Stimulated activated naive CD4-positive, alpha-beta T cell treated with Interleukin-2 at 50 U/mL for 16 hours (primary cell): ENCODE measurements at places on chromosomes 6 and 20.
A peak's percentile ranks its signal among the peaks of the same experiment; 100 is the strongest.

DNA sequence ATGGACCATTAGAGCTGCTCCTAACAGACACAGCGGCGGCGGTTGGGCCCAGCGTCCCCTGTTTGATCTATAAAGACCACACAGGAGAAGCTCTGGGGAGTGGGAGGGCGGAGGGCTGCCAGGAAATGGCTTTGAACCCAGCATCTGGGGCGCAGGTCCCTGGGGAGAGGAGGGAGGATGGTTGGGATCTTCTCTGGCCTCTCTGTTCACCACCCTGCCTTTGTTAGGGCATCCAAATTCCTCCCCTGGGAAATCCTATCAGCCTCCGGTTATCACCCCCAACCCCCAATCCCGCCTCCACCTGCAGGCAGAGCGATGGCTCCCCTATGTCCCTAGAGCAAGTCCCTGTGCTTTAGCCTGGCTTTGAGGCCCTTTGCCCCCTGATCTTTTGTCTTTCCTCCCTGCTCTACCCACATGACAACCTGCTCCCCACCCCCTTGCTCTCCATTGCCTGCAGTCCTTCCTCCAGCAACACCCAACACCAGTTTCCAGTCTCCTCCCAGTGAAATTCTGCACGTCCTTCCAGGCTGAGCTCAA is 7.1 kb downstream of the XKR7 start:
- no peak for DNase-seq

- no peak for DNase-seq
Observed at GRCh38 chr20:13259921-13260320, 38.8 kb downstream of the ISM1 start.

DNA sequence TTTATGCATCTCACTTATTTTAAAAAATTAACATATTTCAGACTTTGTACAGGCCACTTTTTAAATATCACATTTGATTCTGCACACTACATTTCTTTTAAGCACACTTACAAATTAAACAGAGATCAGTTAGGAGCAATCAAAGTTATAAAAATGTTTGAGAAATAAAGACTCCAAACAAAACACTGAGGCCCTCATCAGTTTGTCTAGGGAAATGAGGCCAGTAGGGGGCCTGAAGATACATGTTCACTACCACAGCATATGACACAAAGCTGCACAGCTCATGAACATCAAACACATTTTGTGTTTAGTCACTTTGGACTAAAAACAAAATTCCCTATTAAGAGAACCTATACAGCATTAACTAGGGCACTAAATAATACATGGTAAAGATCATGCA is 180.5 kb downstream of the PDE7B start:
- DNase-seq: no peak

- DNase-seq: no peak
Observed at GRCh38 chr20:19254956-19255355, 42.5 kb downstream of the SLC24A3 start.

DNA sequence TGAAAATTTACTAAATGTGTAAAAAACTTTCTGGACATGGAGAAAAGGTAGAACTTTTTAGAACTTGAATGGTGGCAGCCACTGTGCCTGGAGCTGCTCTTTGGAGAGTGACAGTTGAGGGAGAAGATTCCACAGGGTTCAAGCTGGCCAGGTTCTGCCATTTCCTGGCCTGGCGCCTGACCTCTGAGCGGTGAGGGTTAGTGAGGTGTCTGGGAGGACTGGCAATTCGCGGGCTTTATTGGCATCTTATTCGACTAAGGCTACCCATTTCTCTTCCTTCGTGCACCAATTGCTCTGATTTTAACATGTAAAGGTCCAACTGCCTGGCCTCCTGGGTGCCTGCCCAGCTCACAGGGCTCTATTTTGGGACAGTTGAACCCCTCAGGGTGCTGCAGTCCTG is 2.4 kb downstream of the SNAI1 start:
- no peak for DNase-seq

DNA sequence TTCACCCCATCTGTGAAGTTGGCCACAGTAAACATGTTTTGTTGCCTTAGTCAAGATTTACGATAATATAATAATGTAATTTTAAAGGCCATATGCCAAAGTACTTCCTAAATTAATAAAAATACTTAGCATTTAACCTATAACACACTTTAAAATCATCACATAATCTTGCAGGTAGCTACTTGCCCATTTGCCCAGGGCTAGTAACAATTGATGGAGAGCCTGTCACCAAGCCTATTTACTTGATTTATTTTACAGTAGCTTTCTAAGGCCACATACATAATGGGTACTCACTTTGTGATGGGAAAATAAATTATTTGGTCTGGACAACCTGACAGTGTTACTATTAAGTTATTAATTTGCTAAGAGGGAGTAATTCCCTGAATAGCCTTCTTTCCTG is 14.5 kb downstream of the BTBD9 start:
- DNase-seq: no peak

GRCh38 chr6:89828988-89829471 is 650 bp upstream of the CASP8AP2 start:
- DNase-seq: peak; percentile 16

DNA sequence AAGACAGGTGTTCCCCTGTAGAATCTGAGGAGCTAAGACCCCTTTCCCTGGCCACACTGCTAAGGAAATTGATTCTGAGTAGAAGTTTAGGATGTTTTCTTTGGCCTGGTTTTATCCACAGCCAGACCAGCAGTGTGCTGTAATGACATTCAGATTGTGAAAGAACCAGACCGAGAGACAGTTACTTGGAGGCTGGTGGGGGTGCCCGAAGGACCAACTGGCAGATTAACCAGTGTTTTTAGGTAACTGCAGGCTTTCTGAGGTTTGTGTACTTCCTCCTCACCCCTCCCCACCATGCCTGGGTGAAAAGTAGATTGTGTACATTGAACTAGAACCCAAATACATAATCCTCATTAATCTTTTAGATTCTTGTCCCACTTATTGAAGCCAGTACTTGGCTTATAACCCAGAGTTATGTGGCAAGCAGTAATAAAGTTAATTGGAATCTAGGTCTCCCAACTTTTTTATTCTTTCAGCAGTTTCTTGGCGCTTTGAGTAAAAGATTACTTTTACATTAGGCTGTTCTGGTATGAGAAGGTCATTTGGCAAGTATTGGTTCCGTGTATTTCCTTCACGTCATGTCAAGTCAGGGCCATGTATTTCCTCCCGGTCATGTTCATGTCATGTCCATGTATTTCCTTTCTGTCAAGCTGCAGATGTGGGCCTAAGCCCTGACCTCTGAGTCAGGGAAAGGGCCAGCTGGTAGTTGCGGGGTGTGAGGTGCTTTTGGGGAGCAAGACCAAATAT is 93.7 kb downstream of the TCP11 start:
- no peak for DNase-seq

DNA sequence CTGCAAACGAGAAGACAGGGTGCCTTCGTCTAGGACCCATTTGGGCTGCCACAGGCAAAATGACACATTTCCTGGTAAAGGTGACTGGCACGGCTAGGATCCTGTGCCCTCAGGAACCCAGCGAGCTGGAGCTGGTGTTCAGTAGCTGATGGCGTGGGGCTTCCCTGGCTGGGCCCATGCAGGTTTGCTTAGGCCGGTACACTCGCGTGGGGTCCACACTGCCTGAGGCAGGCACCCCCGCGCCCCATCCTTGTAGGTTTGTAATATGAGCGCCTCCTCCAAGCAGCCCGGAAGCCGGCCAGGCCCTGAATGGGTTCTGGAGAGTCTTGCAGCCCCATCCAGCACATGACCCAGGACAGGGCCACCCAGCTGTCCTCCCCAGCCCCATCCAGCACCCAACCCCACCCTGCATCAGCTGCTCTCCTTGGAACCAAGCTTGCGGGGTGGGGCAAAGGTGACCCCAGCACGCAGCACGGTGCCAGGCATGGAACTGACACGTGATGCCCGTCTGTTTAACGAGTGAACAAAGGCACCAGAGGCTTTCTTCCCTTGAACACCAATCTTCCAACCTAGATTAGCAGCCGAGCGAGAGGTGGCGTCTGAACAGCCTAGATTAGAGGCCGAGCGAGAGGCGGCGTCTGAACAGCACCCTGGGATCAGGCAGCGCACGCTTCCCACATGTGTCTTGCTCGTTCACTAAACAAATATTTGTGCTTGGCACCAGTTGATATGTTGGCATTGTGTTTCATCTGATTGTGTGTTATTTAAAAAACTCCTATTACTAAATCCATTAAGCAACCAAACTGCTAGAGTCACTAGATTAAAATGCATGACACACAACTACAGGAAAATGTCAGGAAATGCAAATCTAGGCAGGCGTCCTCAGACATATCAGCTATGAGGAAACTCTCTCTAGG is 112.1 kb downstream of the DLL1 start:
- no peak for DNase-seq

GRCh38 chr20:8474027-8474668 is 342.1 kb downstream of the PLCB1 start:
- DNase-seq: no peak

- no peak for DNase-seq
Observed at GRCh38 chr6:163406830-163407229, 7.7 kb upstream of the QKI start.

DNA sequence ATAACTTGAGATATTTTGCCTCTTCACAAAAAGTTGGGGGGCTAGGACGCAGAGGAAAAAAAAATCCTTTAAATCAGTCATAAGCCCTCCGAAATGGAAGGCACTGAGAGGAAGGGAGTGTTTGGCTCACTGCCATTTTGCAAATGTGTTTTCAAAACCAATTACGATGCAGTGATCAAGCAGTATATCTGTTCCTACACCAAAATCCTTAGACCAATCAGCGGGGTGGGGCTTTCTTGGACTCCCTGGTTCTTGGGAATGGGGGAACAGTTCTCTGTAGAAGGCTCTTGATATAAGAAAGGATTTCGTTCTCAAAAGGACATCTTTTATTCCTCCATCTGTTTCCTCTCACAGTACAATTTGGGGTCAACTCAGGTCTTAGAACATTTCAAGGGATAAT is 478.6 kb upstream of the JARID2 start:
- DNase-seq: no peak

- no peak for DNase-seq
Observed at GRCh38 chr6:105831311-105832097, 254.6 kb upstream of the PRDM1 start.

DNA sequence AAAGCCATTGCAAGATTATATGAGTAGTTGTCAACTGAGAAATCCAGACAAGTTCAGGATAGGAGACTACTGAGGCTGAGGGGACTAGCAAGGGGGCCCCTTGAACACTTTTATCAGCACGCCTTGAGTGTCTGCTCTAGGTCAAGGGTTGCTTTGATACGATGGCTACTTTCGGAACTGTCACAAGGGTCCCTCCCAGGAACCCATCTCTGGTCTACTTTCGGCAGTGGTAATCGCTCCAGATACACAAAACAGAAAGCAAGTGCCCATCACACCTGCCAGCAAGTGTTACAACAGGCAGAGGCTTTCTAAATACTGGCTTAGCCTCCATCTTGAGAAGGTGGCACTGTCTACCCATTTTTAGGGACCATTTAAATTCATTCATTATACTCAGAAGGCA is 61.1 kb downstream of the GJA10 start:
- DNase-seq: no peak

DNA sequence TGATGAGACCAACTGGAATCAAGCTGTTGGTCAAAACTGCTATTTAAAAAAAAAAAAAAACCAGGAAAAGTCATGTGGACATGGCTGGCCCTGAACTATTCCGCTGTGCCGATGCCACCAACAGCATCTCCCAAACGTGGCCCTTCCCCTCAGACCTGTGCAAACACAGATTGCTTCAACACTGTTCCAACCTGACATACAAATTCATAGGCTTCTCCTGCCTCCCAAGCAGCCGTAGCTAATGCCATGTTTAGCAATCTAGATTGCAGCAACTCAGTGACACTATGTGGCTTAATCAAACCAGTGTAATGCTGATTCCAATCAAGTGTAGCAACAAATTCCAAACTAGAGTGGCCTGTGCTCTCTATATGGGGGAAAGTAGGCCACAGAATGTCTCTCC is 16.2 kb downstream of the PRKN start:
- DNase-seq: no peak

- DNase-seq: no peak
Observed at GRCh38 chr6:10793035-10793434, 45.3 kb downstream of the MAK start.

DNA sequence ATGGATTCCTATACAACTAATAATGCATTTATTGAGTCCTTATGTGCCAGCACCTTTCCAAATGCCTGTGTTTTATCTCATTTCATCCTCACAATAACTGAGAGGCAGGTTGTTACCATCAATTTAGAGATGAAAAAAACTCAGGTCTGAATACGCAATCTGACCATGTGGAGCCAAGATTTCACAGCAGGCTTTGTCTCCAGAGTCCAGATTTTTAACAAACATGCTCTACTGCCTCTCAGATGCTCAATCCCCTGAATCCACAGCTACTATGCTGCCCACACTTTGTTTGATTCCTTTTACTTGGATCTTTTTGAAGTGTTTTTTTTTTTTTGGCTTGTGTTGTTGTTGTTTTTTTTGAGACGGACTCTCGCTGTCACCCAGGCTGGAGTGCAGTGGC is 46.8 kb downstream of the B4GALT5 start:
- no peak for DNase-seq

DNA sequence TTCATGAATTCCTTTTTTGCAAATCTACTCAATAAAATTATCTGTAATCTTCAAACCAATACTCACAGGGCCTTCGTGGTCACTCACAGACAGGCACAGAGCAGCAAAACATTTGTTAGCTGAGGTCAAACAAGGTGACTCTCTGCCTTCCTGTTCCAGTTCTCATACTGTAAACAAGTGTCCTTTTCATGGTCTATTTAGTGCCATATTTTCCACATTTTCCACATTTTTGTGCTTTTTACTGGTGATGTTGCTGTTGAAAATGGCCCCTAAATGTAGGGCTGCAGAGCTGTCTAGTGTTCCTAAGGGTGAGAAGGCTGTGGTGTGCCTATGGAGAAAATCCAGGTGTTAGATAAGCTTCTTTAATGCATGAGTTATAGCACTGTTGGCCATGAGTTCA is 133.1 kb upstream of the COL21A1 start:
- DNase-seq: no peak

- DNase-seq: no peak
Observed at GRCh38 chr6:159234102-159234553, 64.9 kb downstream of the FNDC1 start.

- DNase-seq: no peak
Observed at GRCh38 chr6:99802396-99803031, 191.5 kb downstream of the MCHR2 start.

- peak; percentile 35 for DNase-seq
Observed at GRCh38 chr20:38222231-38222922, 38.2 kb downstream of the KIAA1755 start.

DNA sequence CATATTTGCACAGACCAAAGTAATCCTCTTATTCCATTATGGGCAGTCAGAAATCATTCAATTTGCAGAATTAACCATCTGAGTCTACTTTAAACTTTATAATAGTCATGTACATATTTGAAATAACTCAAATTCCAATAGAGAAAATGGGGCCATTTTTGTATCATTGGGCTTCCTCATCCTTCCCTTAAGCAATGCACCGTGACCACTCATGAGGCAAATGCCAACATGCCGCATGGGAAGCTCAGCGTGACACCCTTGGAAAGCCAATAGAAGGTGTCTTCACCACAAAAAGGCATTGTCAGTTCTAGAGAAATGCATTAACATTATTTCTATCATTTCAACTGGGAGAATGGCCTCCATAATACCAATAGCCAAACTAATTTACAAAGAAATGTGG is 38.5 kb downstream of the SIM1 start:
- no peak for DNase-seq

DNA sequence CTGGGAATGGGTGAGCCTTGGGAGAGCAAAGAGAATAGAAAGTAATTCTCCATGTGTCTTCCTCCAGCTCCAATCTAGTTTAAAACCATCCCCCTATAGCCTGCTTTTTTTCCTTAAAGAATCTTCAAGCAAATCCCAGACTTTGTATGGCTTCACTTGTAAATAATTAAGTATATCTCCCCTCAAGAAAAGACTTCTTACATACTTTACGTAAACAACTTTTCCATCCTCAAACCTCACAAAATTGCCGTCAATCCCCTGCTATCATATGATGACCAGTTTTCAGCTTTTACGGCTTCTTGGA is 88.5 kb upstream of the PHACTR3 start:
- DNase-seq: no peak
